ENCODE measurements at places on chromosomes 12 and 14.
A peak's percentile ranks its signal among the peaks of the same experiment; 100 is the strongest.

GRCh38 chr12:31031951-31032335 is 41.7 kb upstream of the DDX11 start:
- no peak for DNase-seq

DNA sequence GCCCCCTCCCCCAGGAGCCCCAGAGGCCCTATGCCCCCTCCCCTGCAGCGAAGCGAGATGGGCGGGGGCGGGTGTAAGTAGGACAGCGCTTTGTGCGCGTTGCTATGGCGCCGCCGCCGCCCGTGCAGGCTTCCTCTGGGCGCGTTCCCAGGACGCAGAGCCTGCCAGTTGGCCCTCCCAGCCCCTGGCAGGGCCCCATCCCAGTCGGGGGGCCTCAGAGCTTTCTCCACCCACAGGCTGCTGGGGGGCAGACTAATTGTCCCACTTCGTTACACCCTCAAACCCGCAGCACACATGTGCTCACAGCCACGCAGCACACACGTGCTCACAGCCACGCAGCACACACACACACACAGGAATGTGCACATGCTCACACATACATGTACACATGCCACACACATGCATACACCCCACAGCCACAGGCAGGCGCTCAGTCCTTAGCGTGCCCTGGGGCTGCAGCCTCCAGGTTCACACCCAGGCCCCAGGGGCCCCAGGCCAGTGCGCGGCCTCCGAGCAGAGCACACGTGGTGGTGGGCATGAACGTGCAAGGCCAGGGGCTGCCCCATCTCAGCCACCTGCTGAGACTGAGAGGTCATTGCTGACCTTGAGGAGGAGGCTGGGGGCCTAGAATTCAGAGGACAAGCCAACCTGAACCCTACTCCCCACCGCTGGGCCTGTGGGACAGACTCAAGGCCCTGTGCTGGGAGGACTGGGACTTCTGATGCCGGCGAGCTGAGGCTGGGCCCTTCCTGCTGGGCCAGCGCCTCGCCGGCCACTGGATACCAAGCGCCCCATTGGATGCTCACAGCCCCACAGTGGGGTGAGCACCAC is 15.6 kb downstream of the TRMT61A start:
- no peak for DNase-seq

DNA sequence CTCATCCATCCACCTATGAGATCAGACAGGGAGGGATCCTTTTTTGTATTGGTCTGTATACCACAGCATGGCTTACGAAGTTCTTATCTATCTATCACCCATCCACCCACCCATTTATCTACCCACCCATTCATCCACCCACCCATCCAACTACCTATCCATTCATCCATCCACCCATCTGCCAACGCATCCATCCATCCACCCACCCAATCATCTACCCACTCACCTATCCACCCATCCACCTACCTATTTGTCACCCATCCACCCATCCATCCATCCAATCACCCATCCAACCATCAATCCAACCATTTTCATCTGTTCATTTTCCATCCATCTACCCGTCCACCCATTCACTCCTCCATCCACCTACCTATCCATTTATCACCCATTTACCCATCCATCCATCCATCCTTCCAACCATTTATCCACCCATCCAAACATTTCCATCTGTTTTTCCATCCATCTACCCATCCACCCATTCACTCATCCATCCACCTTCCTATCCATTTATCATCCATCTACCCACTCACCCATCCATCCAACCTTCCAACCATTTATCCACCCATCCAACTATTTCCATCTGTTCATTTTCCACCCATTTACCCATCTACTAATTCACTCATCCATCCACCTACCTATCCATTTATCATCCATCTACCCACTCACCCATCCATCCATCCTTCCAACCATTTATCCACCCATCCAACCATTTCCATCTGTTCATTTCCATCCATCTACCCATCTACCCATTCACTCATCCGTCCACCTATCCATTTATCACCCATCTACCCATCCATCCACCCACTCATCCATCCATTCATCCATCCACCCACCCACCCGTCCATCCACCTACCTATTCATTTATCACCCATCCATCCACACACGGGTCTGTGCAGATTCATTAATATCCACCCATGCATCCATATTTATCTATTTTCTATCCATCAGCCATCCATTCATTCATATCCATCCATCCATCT is 13.3 kb downstream of the SDS start:
- DNase-seq, result no peak

GRCh38 chr12:32031109-32031508 is 71.9 kb downstream of the RESF1 start:
- no peak for DNase-seq

- peak; percentile 91 for DNase-seq
These were observed 6.7 kb downstream of the HDAC7 start for GRCh38 chr12:47812797-47813510.

DNA sequence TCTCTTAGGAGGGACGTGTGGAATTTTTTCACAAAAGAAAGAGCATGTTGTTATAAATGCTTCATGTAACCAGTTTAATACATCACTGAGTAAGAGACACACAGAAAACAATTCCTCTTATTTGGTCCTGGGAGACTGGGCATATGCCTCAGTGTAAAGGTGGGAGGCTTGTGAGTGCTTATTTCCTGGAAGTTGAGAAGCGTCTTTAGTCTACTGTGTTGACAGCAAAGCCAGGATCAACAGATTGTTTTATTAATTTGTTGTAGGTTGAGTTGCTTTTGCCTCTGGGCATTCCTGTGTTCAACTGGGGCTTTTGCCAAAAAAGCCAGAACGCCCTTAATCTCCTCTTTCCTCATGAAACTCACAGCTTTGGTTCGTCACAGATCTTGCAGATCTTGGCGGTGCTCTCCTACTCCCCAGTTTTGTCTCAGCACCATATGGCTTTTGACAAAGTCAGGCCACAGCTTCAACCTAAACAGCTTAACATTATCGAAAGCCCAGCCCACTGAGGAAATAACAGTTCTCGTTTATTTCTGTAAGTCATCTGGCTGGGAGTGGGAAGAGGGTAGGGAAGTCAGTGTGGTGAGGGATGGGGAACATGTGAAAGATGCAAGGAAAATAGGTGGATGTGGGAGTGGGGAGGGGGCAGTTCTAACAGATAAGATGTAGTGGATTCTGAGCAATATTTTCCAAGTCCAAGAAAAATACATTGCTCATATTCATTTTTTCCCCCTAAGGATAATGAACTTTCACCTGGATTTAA is 227.2 kb downstream of the DACT1 start:
- no peak for DNase-seq

GRCh38 chr14:49946320-49947141 is 53.6 kb downstream of the ARF6 start:
- no peak for DNase-seq

GRCh38 chr12:20426191-20426590 is 57.9 kb downstream of the PDE3A start:
- no peak for DNase-seq

DNA sequence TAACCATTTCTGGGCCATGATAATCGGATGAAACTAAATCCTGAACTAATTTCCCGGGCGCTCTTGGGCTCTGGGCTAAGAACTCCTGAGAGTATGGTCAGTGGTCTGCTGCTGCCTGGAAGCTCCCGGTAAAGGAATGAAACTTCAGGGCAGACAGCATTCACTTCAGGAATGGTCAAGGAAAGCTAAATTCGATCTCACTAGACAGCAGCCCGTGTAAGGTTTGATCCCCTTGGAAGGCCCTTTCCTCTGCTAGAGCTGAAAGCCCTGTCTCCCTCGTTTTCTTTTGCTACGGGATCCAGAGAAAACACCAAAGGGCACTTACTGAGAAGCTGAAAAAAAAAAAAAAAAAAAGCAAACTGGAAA is 680 bp downstream of the ASB8 start:
- DNase-seq, result no peak

DNA sequence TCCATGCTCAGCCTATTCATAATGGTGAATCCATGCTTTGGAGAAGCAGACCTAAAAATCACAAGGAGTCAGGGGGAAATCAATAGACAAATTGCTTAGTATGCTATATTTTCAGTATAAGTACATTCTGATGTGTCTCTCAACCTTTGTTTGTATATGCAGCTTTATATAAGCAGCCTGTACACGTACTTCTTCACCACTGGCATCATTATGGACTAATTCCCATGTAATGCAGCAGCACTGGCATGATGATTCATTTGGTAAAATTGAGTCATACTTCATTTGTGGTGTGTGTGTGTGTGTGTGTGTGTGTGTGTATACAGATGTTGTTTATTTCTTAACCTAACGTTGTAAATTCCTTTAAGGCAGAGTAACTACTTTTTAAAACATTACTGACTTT is 10.9 kb downstream of the DCP1B start:
- no peak for DNase-seq

- no peak for DNase-seq
These were observed 752 bp downstream of the PRICKLE1 start for GRCh38 chr12:42588524-42589464.

GRCh38 chr12:123723011-123723410 is 10.9 kb downstream of the ATP6V0A2 start:
- no peak for DNase-seq

DNA sequence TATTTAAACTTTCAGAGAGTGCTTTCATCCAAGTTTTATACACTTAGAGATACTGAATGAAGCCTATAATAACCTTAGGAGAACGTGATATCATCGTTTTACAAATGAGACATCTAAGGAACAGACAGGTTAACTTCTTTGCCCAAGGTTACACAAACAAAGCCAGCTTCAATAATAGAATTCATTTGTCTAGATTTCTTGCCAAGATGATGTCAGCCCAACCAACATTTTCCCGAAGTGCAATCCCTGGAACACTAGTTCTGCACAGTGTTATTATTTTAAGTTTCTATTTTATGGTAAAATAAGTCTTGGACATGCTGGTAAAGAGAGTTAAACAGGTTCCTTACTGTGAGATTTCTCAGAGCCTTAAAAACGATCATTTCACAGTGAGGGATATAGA is 174.6 kb downstream of the SLC25A21 start:
- no peak for DNase-seq

GRCh38 chr12:79547735-79548609 is 142.8 kb downstream of the PAWR start:
- no peak for DNase-seq

DNA sequence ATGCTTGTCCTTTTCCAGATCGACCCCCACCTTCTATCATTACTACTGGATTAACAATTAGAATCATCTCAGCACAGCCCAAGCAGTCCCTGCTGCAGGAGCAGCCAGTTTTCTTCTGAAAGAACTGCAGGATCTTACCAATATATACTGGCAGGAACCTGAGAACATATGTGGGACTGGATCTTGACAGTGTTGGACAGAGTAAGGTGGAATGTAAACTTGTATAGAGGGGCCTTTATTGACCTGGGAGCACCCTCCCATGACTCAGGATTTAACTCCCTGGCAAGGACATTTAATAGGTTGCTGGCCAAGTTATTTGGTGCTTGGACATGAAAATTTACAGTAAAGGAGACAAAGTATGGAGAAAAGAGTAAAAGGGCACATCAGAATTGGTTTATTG is 66.2 kb upstream of the TMX1 start:
- no peak for DNase-seq

DNA sequence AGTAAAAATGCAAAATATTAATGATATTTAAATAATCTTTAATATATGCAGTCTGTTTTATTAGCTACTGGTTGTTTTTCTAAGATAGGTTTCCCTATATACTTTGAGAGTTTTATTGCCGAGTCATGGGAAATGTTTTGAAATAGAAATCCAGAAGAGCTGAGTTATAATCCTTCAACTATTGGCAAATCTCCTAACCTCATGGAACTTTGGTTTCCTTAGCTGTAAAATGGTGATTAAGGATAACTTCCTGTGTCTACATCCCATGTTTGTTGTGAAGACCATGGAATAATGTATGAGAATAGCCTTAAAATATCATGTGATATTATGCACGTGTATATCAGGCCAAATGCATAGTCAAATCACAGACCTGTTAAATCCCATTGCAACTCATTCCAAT is 51.0 kb downstream of the UNC79 start:
- no peak for DNase-seq

- DNase-seq, result no peak
These were observed 116.4 kb downstream of the NTF3 start for GRCh38 chr12:5548152-5548943.

GRCh38 chr14:23160924-23161522 is 22.4 kb downstream of the SLC7A8 start:
- no peak for DNase-seq

- no peak for DNase-seq
These were observed 19.9 kb downstream of the CCND2 start for GRCh38 chr12:4293299-4293965.

- no peak for DNase-seq
These were observed 11.5 kb downstream of the LIMA1 start for GRCh38 chr12:50271724-50272247.

DNA sequence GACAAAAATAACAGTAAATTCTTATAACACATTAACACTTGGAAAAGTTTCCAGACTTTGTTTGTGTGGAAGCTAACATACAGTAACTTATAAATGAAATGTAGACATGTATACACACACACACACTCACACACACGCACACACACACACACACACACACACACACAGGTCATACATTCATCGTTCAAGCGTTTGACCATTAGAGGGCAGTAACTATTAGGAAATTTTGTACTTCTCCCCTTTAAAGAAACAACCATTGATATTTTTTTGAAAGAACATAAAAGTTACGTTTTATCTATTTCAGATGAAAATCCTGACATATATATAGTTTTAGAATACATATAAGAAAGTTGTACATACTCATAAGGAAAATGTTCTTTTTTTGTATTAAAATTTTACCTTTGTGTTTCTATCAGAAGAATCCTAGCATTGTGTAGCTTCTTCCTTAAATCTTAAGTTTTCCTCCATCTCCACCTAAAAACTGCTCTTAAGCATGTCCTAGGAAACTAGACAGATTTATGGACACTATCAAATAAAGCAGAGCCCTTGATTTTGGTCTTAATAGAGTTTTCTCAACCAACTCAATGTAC is 29.0 kb downstream of the PTPRQ start:
- DNase-seq, result no peak

GRCh38 chr12:130989391-130989790 is 35.7 kb downstream of the ADGRD1 start:
- no peak for DNase-seq

GRCh38 chr14:70000601-70001000 is 121.4 kb downstream of the SMOC1 start:
- DNase-seq, result no peak

GRCh38 chr12:32917094-32917611 is 20.6 kb upstream of the PKP2 start:
- DNase-seq, result no peak

GRCh38 chr12:92641291-92641690 is 61.5 kb upstream of the PLEKHG7 start:
- no peak for DNase-seq

DNA sequence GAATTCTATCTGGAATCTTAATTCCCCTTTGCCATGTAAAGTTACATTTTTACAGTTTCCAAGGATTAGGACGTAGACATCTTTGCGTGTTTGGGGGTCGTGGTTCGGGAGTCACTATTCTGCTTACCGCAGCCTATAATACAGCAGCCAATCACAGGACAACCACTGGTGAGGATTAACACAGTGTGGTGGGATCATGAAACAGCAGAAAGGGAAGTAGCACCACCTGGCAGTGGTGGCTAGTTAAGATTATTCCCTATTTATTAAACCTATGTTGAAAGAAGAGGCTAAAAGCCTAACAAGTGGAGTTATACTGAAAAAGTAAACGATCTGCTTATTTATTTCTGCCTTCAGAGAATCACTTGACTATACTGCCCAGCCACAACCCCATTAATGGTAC is 71.7 kb downstream of the IPO8 start:
- no peak for DNase-seq

All from stimulated activated CD4-positive, alpha-beta T cell treated with anti-CD3 and anti-CD28 coated beads, Interleukin-1b, Interleukin-23, amount 100 ng/mL, for 24 hours (primary cell).